Activated T-cell treated with anti-CD3 and anti-CD28 coated beads for 1 hour (primary cell): ENCODE measurements at places on chromosomes 12 and 14.

GRCh38 chr14:32696325-32697091 lies 242.2 kb upstream of the NPAS3 start:
- DNase-seq, result no peak

DNA sequence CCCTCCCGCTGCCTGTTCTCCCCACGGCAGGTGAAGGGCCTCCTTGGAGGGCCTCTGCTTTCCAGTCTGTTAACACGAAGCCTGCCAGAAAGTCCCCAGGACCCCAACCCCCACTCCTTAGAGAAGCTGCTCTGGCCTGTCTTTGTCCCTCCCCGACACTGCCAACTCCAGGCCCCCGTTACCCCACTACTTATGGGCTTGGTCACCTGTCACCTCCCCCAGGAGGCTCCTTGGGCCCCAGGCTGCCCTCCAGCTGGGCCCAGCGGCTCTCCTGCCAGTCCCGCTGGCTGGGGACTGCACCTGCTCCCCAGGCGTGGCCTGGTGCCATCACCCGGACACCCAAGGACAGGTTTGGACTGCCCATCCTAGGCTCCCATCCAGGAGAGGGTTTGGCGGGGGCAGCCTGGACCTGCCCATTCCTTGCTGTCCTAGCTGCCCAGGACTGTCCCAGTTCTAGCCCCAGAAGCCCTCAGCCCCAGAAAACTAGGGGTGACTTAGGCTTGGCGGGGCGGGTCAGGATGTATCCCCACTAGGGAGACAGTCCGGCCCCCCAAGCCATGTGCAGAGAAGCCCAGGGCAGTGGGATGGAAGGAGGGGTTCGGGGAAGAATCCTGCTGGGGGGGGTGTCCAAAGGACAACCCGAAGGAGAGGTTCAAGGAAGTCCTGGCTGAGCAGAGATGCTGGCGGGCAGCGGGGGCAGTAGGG lies 155.7 kb upstream of the C14orf180 start:
- DNase-seq, result no peak

GRCh38 chr14:67547224-67547780 lies 14.2 kb downstream of the PLEKHH1 start:
- no peak for DNase-seq

GRCh38 chr12:110683888-110684287 lies 5.0 kb downstream of the HVCN1 start:
- DNase-seq, result no peak

GRCh38 chr12:44225149-44225510 lies 389.2 kb downstream of the TMEM117 start:
- DNase-seq, result no peak

DNA sequence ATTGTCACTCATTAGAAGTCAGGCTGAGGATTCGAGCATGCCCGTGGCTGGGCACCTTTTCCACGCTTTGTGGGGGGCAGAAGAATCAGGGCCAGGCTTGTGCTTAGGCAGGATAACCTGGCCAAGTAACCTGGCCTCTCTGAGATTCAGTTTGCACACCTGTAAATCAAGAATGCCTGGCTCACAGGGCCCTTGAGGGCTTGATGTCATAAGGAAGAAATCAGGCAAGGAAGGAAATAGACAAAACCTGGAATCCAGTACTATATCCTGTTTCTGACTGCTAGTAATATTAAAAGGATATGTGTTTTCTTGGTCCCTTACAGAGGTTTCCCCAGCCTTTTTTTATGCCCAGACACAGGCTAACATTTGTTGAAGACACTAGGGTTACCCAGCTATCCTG lies 91.9 kb downstream of the SAMD4A start:
- DNase-seq, result no peak

DNA sequence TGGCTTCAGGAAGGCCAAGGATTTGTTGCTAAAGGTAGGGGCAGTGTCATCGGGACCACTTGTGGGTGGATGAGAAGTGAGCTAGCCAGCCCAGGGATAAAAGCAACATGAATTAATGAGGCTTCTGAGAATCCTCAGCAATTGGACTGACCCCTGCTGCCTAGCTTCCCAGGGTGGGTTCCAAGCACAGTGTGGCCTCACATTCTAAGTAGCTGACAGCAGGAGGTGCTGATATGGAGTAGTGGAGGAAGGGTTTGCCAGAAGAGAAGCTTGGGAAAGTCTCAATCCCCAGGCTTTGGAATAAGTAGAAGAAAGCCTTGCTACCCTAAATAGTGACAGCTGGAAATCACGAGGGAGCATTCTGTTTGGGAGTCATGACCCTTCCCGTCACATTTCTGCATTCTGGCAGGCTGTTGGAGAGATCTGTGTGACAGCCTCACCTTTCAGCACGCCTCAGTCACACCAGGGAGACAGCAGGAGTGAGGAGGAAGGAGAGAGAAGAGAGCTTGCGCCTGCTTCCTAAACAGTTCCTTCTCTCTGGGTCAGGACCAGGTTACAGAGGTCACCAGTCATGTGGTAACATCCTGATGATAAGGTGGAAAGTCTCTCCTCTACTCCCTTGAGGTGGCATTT lies 31.2 kb downstream of the DACT1 start:
- no peak for DNase-seq

- no peak for DNase-seq
Observed at GRCh38 chr14:80809663-80810062, 131.9 kb downstream of the CEP128 start.

DNA sequence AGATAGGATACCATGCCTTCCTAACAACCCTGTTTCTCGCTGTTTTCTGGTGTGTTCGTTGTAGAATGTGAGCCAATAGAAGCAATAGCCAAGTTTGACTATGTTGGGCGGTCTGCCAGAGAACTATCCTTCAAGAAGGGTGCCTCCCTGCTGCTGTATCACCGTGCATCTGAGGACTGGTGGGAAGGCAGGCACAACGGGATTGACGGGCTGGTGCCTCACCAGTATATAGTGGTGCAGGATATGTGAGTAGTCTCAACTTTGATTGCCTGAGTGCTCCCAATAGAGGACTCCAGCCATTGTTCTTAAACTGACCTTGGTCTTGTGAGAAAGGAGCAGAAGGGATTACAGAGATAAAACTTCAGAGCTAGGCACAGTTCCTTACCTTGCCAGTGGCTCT lies 96.2 kb downstream of the KICS2 start:
- DNase-seq, result no peak

- DNase-seq, result no peak
Observed at GRCh38 chr14:72709916-72710611, 183.8 kb downstream of the DPF3 start.

DNA sequence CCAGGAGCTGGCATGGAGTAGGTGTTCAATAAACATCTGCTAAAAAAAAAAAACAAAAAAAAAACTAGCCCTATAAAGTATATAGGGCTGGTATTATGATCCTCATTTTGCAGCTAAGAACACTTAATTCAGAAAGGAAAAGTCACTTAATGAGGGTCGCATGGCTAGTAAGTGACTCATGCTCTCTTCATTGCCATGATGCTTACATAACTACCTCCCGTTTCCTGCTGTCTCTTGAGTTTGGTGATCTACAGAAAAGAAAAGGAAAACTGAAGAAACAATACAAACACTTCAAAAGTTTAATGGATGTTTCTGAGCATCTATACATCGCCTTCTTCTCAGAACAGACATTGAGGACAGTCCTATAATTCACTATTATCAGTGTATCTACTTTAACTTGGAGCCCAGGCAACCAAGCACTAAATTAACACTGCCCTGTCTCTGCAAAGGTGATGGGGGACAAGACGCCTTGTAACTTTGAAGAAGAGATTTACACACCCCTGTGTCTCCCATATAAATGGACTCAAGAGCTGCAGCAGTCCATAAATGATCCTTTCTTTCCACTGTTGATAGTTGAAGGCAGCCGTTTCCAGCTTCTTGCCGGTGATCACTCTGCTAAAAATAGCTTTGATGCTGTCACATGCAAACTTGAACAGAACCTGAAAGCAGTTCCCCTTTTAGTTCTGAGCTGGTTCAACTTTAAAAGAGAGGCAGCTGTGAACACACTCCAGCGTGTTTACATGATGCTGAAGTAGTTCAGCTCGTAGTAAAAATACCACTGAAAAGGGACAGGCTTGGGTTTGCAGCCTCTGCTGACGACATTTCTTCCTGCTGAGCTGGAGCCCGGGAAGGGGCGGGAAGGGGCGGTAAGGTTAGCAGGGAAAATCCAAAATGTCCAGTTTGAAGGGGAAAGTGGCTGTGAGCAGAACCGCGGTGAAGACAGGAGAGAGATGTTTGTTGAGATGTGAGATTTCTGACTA lies 113.3 kb downstream of the FOXN3 start:
- no peak for DNase-seq

DNA sequence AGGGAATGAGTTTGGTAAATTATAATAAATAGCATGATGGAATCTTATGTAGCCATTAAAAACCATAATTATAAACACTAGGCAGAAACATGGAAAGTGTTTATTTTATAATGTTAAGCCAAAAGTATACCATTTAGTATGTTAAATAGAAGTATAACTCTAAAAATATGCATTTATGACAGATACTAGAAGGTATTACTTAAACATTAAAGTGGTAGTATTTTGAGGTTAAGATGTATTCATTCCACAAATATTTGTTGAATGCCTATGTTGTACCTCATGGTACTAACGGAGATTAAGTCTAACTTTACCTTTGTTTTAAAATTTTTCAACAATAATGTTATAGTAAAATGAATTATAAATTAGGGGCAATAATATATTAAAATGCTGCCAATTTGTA lies 24.1 kb downstream of the TTC8 start:
- no peak for DNase-seq

DNA sequence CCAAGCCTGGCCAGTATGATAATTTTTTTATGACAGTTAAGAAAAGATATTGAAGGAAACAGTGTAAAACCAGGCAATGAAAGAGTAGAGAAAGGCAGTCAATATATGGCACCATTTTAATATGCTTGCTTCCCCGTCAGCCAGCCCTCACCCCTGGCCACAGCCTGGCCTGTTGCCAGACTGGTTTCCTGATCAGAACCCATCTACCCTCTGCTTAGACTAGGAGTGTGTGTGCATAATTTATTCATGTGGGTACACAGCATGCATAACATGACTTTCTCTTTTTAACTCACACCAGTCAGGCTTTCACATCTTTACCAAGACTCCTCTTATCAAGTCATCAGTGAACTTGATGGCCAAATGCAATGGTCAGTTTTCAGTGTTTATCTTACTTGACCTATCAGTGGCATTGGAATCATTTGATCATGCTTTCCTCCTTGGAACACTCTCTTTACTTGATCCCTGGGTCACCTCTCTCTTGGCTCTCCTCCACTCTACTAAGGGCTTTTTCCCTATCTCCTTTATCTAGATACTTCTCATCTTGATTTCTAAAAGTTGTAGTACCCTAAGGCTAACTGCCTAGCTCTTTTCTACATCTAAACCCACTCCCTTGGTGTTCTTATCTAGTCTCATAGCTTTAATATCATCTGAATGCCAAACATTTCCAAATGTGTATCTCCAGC lies 10.0 kb upstream of the GPR19 start:
- DNase-seq, result peak; percentile 59
